ENCODE measurements at places on chromosomes 7 and 10.

DNA sequence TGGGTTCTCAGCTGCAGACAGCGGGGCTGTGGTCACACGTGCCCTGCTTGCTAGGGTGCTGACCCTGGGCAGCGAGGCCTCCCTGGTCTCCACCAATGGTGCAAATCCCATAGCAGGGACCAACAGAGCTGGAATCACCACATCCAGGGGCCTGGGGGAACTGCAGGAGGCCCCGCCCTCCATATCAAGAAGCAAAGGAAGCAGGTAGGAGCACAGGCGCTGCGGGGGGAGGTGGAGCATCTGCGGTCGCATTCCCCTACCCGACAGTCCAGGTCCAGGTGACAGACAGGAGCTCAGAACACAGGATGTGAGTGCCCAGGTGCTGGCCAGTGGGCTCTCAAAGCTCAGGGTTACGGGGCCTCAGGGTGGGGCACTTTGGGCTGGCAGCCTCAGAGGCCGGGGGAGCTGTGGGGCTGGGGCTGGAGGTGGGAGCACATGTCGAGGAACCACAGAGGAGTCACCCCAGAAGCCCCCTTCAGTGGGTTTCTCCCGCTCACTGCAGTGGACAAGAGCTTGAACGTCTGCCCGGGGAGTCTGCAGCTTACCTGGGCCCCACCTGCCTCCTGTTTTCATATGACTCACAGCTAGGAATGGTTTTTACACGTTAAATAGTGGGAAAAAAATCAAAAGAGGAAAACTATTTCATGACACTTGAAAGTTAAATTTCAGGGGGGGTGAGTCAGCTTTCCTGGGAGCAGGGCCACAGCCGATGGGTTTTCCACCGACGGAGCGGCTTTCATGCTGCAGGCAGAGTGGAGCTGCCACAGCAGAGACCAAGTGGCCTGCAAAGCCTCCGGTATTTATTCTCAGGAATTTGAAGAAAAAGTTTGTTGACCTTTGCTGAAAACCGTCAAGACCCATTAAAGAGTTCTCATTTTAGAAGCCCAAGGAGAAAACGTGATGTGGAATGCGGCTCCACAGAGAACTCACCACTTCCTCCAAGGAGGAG is 148.7 kb upstream of the PPP2R2D start:
- no peak for DNase-seq

- DNase-seq = no peak
These were observed 43.2 kb upstream of the LRGUK start for GRCh38 chr7:134083766-134084487.

GRCh38 chr10:87500646-87501048 is 4.0 kb upstream of the MINPP1 start:
- no peak for DNase-seq

DNA sequence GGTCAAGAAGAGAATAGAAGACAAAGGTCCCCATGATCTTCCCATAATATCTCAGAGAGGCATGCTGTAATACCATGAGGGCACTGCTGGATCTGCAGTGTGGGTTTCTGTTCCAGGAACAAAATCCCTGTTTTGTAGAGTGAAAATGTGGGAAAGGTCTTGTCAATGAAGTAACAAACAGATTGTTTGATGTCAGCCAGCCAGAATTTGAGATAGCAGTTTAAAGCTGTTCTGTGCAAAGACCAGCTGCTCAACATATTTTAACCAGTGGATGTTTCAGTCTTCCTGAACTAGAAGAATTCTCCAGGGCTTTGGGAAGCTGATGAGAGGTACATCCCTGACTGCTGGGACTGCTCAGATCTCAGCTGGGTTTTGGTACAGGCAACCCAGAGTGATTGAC is 1012.5 kb downstream of the DNAJB9 start:
- no peak for DNase-seq

DNA sequence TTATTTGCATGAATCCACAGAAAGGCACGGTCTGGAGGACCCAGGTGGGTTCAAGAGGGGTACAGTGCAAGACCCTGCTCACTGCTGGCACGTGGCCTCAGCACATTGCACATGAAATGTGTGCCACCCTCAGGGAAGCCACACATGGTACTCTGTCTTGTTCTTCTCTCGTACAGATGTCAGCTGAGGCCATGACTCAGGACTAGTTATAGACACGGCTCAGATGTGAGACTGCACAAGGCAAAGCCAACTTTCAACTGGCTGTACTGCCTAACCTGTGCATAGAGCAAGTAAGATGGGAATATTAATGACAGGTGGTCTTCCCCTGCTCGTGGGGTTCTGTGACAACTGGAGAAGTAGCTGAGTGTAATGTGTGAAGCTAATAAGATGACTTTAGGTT is 249.4 kb upstream of the CTBP2 start:
- DNase-seq = no peak

- no peak for DNase-seq
These were observed 1115.0 kb upstream of the POT1 start for GRCh38 chr7:126044662-126045061.

DNA sequence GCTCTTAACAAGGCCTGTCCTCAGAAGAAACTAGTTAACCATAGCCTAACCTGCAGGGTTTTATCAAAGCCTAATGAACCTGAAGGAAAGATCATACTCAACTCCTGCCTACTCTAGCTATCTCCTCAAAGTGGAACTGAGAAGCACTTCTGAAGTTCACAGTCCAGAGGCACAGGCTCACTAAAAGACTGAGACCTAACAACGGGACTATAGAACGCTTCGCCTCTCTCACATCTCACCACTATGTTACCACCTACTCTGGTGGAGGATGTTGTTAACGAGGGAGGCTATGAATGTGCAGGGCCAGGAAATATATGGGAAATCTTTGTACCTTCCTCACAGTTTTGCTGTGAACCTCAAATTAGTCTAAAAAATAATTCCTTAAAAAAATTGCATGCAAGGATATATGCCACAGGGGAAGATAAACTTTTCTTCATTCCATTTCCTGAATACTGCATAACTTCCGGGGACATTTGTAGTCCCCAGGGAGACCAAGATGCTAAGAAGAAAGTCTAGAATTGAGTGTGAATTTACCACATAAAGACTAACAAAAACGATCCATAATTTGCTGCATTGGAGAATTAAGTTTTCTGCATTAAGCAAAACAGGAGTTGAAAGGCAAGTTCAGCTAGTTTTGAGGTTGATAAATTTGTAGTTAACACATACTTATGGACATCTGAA is 21.6 kb downstream of the LIPJ start:
- no peak for DNase-seq

DNA sequence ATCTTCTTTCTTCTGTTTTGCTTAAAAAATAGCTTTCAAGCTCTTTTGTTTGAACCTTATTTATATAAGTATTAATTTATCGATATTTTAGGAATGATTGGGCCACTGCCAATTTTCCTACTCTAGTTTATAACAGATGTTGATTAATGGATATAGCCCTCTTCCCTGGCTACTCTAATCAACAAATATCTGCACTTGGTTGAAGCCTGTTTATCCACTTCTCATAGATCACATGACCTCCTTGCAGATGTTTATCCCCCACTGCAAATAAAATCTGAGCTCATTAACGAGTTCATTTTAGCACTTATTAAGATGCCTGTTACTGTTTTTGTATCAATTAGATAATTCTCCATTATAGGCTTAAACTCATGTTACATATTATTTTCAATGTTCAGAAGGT is 715.3 kb downstream of the CNTNAP2 start:
- DNase-seq = no peak

DNA sequence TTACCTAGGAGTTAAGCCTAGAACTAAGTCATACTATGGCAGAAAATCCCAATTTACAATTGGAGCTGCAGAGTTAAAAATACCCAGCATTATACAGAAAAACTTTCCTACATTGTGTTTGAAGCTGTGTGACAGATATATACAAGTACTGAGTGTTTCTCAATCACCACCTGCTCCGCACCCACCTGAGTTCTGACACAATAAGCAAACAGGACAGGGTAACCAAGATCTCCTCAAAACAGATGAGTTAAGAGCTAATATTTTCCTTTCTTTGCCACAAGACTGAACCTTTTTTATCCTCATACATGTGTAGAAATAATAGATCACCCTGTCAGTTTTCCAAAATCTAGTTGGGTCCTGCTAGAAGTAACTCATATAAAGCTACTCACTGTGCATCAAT is 186.3 kb downstream of the DOCK4 start:
- no peak for DNase-seq

GRCh38 chr7:84193747-84194146 is 842 bp downstream of the SEMA3A start:
- DNase-seq = no peak

GRCh38 chr7:23928418-23928775 is 218.4 kb downstream of the STK31 start:
- DNase-seq = no peak

GRCh38 chr7:2023877-2024566 is 208.7 kb downstream of the MAD1L1 start:
- DNase-seq = peak; percentile 26

Measured in CD4-positive, alpha-beta T cell (primary cell).